ENCODE measurements at places on chromosomes 1 and 21. TPM values are rescaled to one million over a fixed set of nuclear protein-coding genes. Genes with fewer than 3 reads are reported as not detected.

TRABD2B gene
- polyA plus RNA-seq = not detected

TRIM46 gene
- 0.47 TPM for polyA plus RNA-seq

CHIA gene
- polyA plus RNA-seq = not detected

MYOM3 gene
- polyA plus RNA-seq = not detected

FAM43B gene
- polyA plus RNA-seq = not detected

NCF2 gene
- polyA plus RNA-seq = 2.8 TPM

RBM34 gene
- polyA plus RNA-seq = 68.9 TPM

TSNAX gene
- polyA plus RNA-seq = 93.4 TPM

KCNJ9 gene
- polyA plus RNA-seq = not detected

SELP gene
- 15.2 TPM for polyA plus RNA-seq

TMEM201 gene
- 1.4 TPM for polyA plus RNA-seq

A3GALT2 gene
- not detected for polyA plus RNA-seq

MPZ gene
- polyA plus RNA-seq = not detected

PPCS gene
- polyA plus RNA-seq = 162 TPM

OR6N1 gene
- not detected for polyA plus RNA-seq

MROH9 gene
- polyA plus RNA-seq = not detected

TIAM1 gene
- polyA plus RNA-seq = 35.0 TPM

PDPN gene
- not detected for polyA plus RNA-seq

GBP6 gene
- not detected for polyA plus RNA-seq

KLHL21 gene
- polyA plus RNA-seq = 46.6 TPM

IGSF3 gene
- polyA plus RNA-seq = 0.14 TPM

S100A12 gene
- not detected for polyA plus RNA-seq

CFAP45 gene
- 0.52 TPM for polyA plus RNA-seq

WDR64 gene
- polyA plus RNA-seq = not detected

AGT gene
- polyA plus RNA-seq = not detected

SPRR1B gene
- polyA plus RNA-seq = not detected

KPNA6 gene
- polyA plus RNA-seq = 29.3 TPM

SVBP gene
- 82.7 TPM for polyA plus RNA-seq

SLC9C2 gene
- not detected for polyA plus RNA-seq

TRIM58 gene
- not detected for polyA plus RNA-seq

ATP1A4 gene
- polyA plus RNA-seq = not detected

DPM3 gene
- polyA plus RNA-seq = 101 TPM

HFM1 gene
- not detected for polyA plus RNA-seq

SPATA1 gene
- not detected for polyA plus RNA-seq

PRDM16 gene
- not detected for polyA plus RNA-seq

MARK1 gene
- not detected for polyA plus RNA-seq

PLPPR5 gene
- not detected for polyA plus RNA-seq

DCDC2B gene
- 0.09 TPM for polyA plus RNA-seq

FCRL2 gene
- polyA plus RNA-seq = not detected

RGS13 gene
- polyA plus RNA-seq = not detected

OR2T29 gene
- polyA plus RNA-seq = not detected

PRAMEF14 gene
- not detected for polyA plus RNA-seq

TRAF5 gene
- polyA plus RNA-seq = 34.4 TPM

TESK2 gene
- 3.7 TPM for polyA plus RNA-seq
